Suppressor macrophage treated with lipopolysaccharide for 1 hour (primary cell): ENCODE measurements at places on chromosomes 7 and 10.

- DNase-seq = no peak
Measured at GRCh38 chr10:129786216-129786615, 177.9 kb downstream of the EBF3 start.

DNA sequence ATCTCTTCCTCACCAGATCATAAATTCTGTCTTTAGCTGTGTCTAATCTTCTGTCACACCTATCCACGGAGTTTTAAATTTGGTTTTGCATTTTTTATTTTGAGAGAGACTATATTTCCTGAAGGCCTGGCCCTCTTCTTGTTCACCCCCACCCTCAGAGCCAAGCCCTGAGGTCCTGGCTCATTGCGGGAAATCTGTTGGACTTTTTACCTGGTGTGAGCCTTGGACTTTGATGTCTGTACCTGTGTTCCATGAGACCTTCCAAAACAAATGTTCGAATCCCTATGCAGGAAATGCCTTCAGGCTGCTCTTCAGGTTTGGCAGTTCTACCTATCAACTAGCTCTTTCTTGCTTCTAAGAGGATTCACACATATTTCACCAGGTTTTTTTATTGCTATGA lies 175.2 kb upstream of the GRB10 start:
- no peak for DNase-seq

- DNase-seq = no peak
Measured at GRCh38 chr10:53358536-53358935, 586.0 kb upstream of the MBL2 start.

DNA sequence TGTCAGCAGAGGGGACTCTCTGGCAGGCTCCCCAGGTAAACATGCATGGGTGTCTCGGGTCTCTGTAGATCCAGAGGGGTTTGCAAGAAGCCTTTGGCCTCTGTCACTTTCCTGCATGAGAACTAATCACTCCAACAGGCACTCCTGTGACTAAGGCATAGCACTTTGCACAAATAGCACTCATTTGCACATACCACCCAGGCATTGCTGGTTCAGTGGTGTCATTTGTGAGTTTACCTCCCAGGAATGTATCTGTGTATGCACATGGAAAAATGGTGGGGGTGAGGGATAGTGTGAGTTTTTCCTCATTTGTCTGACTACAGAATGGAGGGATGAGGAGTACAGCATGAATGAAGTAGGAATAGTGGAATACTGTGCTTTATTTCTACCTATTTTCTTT lies 39.5 kb downstream of the CNNM1 start:
- no peak for DNase-seq

DNA sequence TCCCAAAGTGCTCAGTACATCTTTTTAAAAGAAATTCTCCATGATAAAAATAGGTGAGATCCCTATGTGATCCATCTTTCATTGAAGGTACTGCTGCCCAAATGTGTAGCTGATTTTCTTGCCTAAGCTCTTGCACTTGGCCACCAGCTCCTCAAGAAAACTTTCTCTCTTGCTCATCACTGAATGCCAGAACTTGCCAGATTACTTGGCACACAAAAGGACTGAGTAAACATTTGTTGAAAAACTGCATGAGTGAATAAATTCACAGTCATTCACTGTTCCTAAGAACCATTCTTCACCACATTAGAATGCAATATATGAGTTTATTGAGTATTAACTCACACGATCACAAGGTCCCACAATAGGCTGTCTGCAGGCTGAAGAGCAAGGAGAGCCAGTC lies 99.9 kb downstream of the TRIL start:
- no peak for DNase-seq

GRCh38 chr7:38318803-38319416 lies 45.5 kb upstream of the TARP start:
- DNase-seq = peak; percentile 70

- no peak for DNase-seq
Measured at GRCh38 chr10:99529591-99530107, 3.1 kb upstream of the NKX2-3 start.
